ENCODE measurements at places on chromosomes 13 and 19.

DNA sequence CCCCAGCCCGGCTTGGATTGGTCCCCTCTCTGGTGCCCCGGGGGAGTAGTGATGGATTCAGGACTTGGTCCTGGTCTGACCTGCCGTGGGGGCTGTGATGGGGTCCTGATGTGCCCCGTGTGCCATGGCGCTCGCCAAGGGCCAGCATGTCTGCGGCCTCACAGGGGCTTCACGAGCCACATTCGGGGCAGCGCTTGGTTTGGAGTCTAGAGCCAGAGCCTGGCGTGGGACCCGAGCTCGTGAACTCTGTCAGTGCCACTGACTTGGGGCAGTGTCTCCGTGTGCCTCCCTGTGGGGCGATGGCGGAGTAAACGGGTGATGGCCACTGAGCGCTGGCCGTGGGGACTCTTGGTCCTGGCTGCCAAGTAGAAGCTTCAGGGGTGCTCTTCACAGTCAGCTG, 17.1 kb downstream of the KDM4B start:
- DNase-seq: no peak

GRCh38 chr13:57874530-57874929, 243.0 kb downstream of the PCDH17 start:
- no peak for DNase-seq

DNA sequence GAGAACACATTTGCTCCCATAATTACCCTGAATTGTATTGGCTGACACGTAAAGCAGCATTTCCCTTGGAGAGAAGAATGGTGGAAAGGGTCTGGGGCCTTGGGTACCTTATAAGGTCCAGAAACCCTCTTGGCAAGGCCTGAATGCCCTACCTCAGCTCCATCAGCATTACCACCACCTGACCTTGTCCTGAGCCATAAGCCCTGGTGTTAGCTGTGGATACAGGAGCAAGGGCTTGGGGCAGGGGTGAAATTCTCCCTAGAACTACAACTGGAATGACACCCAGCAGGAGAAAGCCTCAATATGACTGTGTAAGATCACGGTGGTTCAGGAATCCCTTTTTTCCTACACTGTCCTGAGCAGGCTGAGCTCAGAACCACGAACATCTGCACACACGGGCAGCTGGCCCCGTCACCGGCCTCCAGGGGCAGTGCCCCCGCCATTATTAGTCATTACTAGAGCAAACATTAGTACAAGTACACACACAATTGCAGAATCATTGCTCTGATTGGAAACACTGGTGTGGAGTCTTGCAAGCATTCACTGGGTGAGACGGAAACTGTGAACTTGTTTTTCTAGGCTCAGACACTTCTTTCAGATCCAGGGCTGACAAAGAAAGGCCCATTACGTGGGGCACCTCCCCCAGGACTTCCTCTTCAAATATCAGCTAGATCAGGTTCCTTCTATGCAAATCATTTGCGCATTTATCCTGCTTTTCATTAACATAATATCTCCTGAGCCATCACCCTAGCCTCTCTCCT, 26.8 kb upstream of the MTIF3 start:
- DNase-seq: no peak

DNA sequence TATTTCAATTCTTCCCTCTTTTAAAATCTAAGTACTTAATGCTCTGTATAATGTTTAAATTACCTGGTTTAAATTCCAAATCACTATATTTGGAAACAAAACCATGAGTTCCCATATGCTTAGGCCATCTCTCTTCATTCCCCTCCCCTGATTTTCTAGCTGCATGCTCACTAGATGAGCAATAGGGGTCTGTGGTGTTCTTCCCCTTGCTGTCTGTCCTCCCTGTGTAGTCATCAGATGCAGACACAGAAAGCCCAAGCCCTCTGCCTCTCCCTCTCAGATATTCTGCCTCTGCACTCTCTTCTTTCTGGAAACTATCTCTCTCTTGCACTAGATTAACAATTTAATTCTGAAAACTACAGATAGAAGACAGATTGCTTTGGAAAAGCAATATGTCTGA, 1730.2 kb downstream of the OLFM4 start:
- DNase-seq: no peak

DNA sequence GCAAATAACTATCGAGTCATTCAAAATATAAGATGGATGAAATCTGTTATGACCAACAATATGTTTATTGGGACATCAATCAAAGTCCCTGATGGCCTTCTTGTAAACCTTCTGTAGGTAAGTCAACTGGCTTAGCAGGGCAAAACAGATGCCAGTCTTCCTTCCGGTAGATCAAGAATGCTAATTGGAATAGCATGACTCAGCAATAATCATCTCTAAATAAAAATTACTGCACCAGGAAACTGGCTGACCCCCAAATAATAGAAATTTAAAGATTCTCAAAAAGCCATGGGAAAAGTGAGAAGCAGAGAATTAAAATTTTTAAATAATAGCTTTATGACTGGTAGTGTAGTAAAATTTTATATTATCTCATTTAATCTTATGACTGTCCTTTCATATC, 1005.4 kb downstream of the OLFM4 start:
- DNase-seq: no peak

GRCh38 chr13:32384702-32385101, 43.2 kb downstream of the N4BP2L1 start:
- DNase-seq: no peak

DNA sequence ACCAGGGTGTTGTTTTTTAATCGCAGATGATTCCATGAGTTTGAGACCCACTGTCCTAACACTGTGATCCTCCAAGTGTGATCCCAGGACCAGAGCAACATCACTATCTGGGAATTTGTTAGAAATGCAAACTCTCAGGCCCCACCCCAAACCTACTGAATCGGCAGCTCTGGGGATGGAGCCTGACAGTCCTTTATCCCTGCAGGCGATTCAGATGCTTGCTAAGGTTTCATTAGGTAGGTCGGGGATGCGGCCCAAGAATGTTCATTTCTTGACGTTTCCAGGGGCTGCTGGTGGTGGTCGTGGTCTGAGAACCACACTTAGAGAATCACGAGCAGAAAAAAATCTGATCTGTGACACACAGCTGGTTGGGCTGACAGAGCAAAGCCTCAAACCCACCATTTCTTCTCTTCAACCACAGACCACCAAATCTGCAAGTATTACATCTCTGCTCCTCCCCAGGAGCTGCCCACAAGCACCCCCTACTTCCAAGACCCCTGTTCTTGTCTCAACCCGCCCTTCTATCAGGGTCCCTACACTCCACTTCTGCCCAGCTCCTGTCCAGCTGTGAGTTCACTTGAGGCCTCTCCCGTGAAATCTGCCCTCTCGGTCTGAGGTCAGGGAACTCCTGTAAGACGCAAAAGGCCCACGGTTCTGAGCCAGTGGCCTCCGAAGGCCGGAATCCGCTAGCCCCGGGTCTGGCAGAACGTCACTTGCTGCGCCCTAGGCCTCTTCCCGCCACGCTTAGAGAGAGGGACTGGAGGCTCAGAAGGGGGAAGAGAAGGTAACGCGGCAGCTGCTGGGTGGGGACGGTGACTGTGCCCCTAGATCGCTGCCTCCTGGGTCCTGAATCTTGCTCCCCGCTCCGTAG, 1.1 kb upstream of the FARP1 start:
- DNase-seq: peak; percentile 54

- DNase-seq: no peak
Observed at GRCh38 chr13:74597526-74597925, 463.3 kb upstream of the KLF12 start.

GRCh38 chr13:98338310-98338709, 161.2 kb upstream of the RNF113B start:
- no peak for DNase-seq

GRCh38 chr19:35030257-35031071, at the start of gene SCN1B:
TSS of gene SCN1B (plus strand) at chr19:35030470. CDS start at chr19:35030821, 351 bp downstream.
- no peak for DNase-seq

GRCh38 chr19:18743784-18744418, 47.2 kb downstream of the COMP start:
- no peak for DNase-seq

DNA sequence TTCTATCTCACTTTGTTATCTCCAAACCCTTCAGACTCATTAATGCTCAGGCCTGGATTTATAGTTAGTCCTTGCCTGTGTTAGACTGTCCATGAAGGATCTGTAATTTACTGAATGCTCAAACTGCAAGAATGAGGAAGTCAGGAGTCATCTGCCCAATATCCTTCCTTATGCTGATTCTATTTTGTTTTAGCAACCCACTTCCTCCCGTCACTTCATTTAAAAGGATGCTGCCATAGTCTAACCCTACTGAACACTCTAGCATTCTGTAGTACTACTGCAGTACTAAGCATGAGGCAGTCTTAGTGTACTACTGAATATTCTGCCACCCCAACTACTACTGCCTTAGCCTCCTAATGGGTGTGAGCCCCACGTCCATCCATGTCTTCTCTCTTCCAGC, 1.5 kb downstream of the FCAR start:
- no peak for DNase-seq

DNA sequence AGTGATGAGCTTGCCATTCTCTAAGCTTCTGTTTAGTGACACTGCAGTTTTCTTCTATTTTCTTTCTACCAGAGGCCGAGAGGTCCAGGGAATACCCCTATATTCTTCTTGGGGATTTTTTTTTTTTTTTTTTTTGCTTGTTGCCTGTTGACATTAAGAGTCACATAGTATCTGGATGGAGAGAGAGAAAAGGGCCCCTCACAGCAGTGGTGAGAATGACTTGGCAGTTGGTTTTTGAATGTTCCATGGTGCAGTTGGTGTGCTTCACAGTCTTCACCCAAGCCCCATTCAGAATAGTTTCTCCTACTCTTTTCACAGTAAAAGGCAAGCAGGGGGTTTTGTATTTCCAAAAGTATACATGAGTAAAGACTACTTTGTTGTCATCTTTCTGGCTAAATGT, 577.9 kb downstream of the LMO7 start:
- no peak for DNase-seq

GRCh38 chr19:46542428-46543230, 47.0 kb upstream of the PNMA8B start:
- peak; percentile 51 for DNase-seq

- DNase-seq: no peak
Observed at GRCh38 chr19:31127134-31127967, 221.9 kb downstream of the TSHZ3 start.

DNA sequence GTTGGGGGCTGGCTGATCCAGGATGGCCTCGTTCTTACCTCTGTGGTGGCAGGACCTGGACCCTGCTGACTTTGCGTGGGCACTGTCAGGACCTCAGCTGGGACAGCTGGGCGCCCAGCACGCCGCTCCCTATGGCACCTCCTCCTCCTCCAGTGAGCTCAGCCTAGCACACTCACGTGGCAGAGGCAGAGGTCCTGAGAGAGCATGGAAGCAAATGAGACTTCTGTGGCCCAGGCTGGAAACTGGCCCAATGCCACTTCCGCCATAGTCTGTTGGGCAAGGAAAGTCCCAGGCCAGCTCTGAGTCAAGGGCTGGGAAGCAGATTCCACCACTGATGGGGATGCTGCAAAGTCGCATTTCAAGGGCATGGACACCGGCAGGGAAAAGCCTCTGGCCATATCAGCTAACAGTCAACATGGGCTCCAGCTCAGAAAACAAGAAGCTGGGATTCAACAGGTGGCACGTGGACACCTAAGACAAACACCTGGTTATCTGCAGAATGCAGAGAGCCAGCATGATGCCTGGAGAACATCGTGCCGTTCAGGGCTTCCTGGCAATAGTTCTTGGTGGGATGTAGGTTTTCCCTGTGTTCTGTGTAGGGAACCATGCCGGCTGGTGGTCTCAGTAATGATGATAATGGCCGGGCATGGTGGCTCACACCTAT, 16.7 kb downstream of the MYBPC2 start:
- no peak for DNase-seq

DNA sequence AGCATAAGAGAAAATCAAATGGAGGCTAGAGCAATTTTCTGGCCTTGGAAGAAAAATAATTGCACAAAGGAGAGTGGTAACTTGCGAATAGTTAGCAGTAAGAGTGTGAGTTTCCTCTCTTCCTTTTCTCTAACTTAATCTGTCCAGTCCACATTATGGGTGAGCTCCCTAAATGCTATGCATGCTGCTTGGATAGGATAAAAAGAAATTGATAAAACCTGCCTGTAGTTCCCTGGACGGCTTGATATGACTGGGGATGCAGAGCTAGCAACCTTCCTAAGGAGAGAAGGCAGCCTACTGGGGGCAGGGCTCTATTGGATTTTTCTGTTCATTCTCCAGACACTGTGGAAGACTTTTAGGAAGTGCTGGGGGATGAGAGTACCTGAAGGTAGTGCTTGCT, 311.3 kb downstream of the LMO7 start:
- DNase-seq: no peak

GRCh38 chr13:21458813-21459701, at the start of gene ZDHHC20:
TSS of gene ZDHHC20 (minus strand) at chr13:21459303. CDS start at chr13:21459171, 132 bp downstream.
- DNase-seq: peak; percentile 25

- no peak for DNase-seq
Observed at GRCh38 chr13:64925727-64926126, 2304.4 kb downstream of the PCDH9 start.

GRCh38 chr19:46073268-46073922, 32.6 kb upstream of the IGFL4 start:
- no peak for DNase-seq

GRCh38 chr19:35784503-35785338, 9.4 kb downstream of the ARHGAP33 start:
- no peak for DNase-seq

GRCh38 chr19:2170219-2170618, 6.5 kb downstream of the DOT1L start:
- no peak for DNase-seq

DNA sequence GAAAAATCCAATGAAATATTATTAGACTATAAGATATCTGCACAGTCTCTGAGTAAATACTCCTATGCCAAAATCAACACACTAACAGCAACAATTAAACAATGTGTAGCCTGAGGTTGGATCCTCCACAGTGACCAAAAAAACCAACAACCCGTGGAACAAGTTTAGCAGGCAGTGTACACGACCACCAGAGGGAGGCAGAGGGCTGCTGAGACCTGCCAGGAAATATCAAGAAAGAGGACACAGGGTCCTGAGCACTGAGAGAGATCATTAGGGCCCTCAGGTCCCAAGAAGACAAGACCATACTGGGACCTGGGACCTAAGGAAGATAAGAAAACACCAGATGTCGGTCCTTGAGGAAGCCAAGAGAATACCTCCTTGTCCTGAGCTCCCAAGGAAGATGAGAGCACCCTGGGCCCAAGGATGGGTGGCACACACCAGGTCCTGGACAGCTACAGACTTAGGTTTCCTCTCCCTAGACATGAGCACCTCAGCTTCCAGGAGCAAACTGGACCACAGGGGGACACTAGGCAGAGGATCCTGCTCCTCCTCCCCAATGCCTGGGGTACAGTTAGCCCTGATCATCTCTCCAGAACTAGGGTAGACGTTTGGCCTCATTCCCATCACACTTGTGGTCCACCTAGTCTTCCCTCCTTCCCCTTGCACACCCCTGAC, 822 bp upstream of the ZNF274 start:
- no peak for DNase-seq

DNA sequence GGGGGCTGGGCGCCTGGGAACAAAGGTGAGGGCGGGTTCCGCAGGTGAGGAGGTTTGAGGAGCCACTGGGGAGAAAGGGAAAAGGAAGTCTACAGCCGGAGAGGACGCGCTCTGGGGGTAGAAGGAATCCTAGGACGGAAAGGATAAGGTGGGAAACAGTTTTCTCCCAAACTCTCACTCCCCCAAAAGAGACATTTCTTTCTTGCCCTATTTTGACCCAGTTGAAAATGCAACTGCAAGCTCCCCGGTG, 651 bp upstream of the POLR1D start:
- DNase-seq: no peak

GRCh38 chr13:43815204-43815603, 28.4 kb upstream of the ENOX1 start:
- DNase-seq: no peak

- no peak for DNase-seq
Observed at GRCh38 chr13:56789527-56789926, 351.2 kb upstream of the PRR20A start.
